ENCODE measurements at places on chromosomes 6 and 20.

GRCh38 chr6:111173946-111174345 lies 86.6 kb downstream of the SLC16A10 start:
- DNase-seq: no peak

DNA sequence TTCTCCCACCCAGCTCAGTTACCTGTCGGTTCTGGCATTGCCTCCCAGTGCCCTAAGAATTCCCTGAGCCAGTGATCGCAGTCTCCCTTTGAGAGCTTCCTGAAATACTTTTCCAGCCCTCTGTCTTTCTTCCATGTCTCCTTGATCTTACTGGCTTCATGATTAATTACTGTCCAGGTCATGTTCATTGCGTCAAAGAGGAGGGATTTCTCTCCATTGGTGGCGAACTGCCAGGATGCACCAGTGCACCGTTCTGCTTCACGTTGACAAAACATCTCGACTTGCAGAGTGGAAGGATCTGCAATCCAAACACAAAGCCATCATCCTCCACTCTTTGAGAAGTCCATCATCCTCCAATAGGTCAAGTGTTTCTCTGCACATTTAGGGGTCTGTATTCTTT lies 8.6 kb downstream of the RAET1E start:
- no peak for DNase-seq

GRCh38 chr6:142189057-142189456 lies 42.0 kb downstream of the VTA1 start:
- no peak for DNase-seq

- no peak for DNase-seq
Measured at GRCh38 chr20:62365814-62366369, 1.2 kb downstream of the LAMA5 start.

DNA sequence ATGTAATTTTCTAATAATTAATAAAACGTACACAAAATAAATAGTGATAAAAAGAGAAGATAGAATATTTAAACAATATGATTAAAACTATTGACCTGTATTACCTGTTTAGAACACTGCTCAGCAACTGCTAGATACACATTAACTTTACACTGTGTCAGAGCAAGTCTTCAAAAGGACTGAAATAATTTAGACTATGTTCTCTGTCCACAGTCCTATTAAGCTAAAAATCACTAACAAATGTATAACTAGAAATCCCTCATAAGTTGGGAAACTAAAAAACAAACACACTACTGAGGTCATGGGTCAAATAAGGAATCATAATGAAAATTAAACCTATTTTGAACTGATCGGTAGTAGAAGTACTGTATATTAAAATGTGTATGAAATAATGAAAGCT lies 181.7 kb downstream of the QKI start:
- no peak for DNase-seq

- DNase-seq: peak; percentile 28
Measured at GRCh38 chr6:43979525-43979924, 147.7 kb downstream of the MRPL14 start.

GRCh38 chr6:167826896-167827582 lies at the start of gene AFDN:
TSS of gene AFDN (plus strand) at chr6:167826911. CDS start at chr6:167827133, 222 bp downstream.
- DNase-seq: peak; percentile 63

- DNase-seq: no peak
Measured at GRCh38 chr6:137237413-137238170, 18.4 kb upstream of the IFNGR1 start.

GRCh38 chr6:168180548-168181011 lies 101.6 kb upstream of the FRMD1 start:
- DNase-seq: peak; percentile 15

DNA sequence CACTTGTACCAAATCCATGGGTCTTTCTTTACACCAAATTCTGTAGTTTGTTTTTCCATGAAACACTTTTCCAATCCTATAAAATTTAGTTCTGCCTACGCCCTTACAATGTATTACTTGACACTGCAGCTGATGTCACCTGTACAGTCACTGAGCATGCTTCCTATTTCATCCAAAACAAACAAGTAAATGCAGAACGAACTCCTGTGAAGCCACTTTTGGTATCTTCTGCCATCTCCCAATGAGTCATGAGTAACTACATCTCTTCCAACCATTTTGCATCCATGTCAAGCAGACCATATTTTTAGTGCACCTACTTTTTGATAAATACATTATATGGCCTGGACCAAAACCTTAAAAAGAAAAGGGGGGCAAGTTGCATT lies 42.4 kb downstream of the HDDC2 start:
- no peak for DNase-seq

- DNase-seq: no peak
Measured at GRCh38 chr6:157287247-157287850, 36.0 kb downstream of the TMEM242 start.

GRCh38 chr6:122730775-122731386 lies 48.6 kb upstream of the FABP7 start:
- no peak for DNase-seq

DNA sequence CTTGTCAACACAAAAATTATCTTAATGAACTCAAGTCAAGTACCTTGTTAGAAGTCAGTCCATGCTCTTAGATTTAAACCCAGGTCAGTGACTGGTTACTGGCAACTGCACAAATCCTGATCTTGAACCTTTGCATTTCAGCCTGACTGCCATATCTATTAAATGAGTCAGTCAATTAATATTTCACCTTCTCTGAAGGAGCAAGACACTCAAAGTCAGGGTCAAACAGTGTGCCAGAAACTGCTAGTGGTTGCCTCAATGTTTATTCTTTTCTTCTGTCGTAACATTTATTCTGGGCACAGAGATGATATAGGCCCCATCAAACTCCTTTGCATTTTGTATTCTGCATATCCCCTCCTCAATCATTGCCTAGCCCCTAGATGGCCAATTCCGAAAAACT lies 193.9 kb upstream of the MOCS1 start:
- no peak for DNase-seq

DNA sequence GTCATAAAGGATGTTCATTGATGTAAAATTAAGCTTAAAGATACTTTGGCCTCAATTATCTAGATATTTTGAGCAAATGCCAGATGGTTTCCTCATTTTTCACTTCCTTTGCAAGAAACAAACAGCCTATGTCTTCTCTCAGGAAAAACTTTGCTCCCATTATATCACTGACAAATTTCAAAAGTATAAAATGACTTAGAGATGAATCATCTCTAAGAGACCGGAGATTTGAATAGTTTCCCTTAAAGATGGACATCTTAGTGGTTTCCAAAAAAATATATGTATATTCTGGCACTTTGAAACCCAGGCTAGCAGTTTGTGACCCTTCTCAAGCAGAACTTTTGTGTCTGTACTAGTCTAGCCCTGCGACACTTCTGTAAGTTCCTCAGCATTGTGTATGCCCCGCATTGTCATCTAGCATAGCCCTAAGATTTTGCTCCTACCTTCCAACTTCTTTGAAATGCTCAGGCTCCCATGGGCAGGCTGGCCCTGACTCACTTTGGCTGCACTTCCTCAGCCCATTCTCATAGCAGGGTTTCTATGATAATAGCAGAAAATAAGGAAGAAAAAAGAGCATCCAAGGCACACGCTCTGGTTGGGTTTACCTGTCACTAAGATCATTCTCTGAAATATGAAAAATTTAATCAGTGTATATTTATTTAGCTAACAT lies 25.7 kb upstream of the POU3F2 start:
- DNase-seq: no peak

GRCh38 chr20:33210371-33210770 lies 6.8 kb upstream of the BPIFA3 start:
- no peak for DNase-seq

- no peak for DNase-seq
Measured at GRCh38 chr20:25044660-25045342, 13.1 kb downstream of the ACSS1 start.

GRCh38 chr20:45095805-45096238 lies 5.1 kb downstream of the KCNS1 start:
- no peak for DNase-seq

GRCh38 chr6:31144970-31145340 lies 6.1 kb upstream of the PSORS1C2 start:
- DNase-seq: no peak

DNA sequence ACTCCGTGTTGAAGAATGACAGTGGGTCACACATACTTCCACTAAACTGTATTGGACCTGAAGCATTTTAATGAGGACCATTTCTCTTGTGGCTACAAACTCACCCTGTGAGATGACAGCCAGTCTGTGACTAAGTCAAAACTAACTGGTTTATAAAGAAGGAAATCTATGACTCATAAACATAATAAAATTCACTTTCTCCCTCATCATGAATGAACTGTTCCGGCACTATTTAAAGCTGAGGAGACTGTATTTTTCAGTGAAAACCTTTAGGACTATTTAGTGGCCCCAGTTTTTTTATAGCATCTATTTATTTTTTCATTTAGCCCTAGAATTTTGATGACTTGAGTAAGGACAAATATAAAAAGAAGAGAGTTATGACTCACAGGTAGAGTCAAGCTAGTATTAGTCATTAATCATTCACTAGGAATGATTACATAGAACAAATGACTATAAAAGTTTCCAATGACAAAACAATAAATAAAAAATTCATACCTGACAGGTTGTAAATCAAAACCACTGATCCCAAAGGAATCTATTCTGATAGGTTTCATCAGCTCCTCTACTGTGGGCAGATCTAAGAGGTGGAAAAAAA lies 34.2 kb downstream of the CEP162 start:
- DNase-seq: no peak

- no peak for DNase-seq
Measured at GRCh38 chr20:50583442-50584150, 73.4 kb downstream of the PTPN1 start.

DNA sequence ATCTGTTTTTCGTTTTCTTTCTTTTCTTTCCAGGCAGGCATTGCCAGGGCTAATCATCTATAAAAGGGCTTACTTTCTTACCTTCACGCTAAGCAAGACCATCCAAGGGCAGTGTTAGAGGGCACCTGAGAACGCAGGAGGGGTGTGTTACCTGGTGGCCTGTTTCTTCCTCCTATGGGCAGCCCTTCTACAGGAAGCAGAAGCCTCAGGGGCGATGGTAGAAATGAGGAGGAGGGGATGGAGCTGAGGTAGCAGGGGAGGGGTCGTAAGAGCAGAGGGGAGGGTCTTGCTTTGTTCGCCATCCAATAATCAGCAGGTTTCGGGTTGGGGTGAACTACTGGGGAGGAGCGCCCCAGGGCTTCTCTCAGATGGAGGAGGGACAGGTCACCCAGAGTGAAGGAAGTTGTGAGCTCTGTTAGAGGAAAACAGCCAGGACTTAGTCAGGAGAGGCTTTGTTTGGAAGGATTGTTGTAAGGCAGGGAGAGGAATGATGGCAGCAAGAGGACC lies 1.5 kb upstream of the CCR6 start:
- no peak for DNase-seq

- peak; percentile 57 for DNase-seq
Measured at GRCh38 chr6:37174515-37175331, 4.8 kb downstream of the PIM1 start.

- no peak for DNase-seq
Measured at GRCh38 chr20:43450841-43451799, 6.6 kb upstream of the SRSF6 start.

- DNase-seq: peak; percentile 42
Measured at GRCh38 chr20:25052255-25053194, 5.4 kb downstream of the ACSS1 start.

DNA sequence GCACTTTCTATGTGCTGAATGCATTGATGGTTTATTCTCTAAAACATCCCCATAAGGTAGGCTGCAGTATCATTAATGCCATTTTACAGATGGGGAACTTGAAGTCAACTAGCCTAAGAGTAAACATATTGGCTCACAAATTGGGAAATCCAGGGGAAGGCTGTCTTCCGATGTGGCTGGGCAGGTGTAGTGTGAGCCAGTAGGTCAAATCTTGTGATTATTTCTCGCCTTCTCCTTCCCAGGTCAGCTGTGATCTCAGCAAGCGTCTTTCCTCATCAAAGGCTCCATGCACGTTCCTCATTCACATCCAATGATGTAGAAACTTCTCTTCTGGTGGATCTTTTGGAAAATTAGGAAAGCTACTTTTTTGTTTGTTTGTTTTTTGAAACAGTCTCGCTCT lies 94.1 kb upstream of the SHLD1 start:
- no peak for DNase-seq

DNA sequence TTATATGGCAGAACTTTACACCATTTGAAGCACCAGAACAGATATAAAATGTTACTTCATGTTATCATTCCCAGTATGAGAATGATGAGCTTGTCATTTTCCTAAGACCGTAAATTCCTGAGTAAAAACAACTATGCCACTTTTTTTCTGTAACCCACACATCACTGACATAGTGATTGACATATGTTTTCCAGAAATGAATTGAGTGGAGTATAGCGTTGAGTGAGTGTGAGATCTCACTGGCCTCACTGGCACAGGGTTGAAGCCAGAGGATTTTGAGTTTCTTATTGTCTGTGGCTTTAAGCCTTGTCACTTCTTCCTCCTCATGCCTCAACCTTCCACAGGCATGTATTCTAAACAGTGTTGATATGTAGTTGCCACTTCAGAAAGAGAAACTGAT lies 62.3 kb downstream of the PDE7B start:
- DNase-seq: no peak

- DNase-seq: no peak
Measured at GRCh38 chr6:142839686-142840040, 105.3 kb downstream of the HIVEP2 start.

- DNase-seq: peak; percentile 78
Measured at GRCh38 chr6:161079566-161080262, 88.1 kb downstream of the MAP3K4 start.

DNA sequence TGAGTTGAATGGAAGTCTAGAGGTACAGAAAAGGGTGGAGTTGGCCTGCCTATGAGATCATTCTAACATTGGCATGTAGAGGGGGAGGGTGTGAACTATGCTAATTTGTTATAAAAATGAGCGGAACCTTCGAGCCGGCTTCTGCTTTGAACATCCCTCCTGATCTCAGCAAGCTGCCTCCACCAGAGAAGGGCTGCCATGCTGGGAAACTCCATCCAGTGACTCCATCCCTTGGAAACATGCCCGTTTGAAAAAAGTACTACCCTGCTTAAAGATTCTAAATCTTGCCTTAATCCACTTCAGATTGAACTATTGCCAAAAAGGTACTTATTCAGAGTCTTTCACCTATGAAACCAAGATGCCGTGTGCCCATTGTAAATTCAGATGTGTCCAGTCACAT lies 43.6 kb upstream of the TMEM170B start:
- DNase-seq: no peak

DNA sequence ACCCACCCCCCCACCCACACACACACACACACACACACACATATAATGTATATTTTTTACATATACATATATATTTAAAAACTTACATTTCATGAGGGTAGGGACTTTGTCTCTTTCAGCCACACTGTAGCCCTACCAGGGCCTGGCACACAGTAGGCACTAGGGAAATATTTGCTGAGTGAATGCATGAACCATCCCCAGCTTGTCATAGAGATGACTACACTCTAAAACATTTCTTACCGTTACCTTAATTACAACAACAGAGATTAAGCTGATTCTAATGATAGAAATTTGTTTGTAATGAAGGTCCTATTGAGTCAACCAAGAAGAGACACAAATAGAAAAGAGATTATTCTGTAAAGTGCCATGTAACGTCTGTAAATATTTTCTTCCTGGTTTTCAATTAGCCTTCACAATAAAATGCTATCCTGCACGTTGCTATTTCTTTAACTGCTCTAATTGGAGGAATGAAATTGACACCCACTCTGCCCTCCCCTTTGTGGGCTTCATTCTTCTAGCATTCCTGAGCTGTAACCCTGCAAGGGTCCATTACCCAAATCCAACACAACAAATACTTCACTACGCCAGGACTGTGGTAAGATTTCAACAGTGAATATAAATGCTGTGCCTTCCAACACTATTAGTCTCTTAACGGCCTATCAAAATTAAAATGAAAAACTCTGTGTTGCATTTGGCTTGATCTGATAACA lies 30.8 kb downstream of the SIM1 start:
- DNase-seq: no peak

- no peak for DNase-seq
Measured at GRCh38 chr6:141783585-141783984, 349.1 kb upstream of the GJE1 start.

GRCh38 chr6:170108456-170108855 lies 182.4 kb downstream of the DLL1 start:
- DNase-seq: peak; percentile 25
